ENCODE measurements at places on chromosomes 5 and 9.

DNA sequence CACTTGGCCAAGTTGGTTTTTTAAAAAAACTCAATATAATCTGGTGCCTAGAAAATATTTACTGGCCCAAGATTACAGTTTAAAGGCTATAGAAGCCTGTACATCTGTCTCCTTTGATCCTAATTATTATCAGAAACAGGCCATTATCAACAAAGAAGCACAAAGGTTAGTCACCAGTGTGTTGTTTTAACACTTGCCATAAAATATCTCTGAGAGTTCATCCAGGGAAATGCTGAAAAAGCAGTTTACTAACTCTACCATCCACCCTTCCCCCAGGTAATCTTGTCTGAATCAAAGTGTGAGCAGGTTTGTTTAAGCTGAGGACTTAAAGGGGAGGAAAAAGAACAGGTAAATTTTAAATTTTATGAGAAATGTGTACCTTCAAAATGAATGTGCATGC is 13.3 kb upstream of the TRPM6 start:
- no peak for DNase-seq

DNA sequence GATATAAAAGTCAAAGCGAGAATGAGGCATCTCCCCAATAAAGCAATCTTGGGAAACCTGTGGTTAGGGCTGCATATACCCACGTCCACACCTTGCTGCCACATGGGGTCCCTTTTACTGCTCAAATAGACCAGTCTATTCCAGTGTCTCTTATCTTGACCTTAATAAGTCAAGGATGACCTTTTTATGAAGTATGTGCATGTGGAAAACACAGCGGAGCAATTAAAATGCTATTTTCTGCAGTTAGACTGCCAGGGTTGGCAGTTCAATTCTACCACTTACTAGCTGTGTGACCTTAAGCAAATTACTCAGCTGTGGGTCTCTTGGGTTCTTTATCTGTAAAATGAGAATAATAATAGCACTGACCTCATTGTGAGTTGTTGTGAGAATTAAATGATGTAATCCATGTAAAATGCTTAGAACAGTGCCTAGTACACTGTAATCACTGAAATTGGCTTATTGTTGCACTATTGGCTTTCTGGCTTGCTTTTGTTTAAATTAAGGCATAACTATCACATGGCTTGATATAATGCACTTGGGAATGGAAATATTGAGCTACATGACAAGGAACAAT is 67.8 kb upstream of the HSPB3 start:
- DNase-seq = no peak

- DNase-seq = no peak
Observed at GRCh38 chr9:89160806-89161205, 17.8 kb downstream of the SHC3 start.

DNA sequence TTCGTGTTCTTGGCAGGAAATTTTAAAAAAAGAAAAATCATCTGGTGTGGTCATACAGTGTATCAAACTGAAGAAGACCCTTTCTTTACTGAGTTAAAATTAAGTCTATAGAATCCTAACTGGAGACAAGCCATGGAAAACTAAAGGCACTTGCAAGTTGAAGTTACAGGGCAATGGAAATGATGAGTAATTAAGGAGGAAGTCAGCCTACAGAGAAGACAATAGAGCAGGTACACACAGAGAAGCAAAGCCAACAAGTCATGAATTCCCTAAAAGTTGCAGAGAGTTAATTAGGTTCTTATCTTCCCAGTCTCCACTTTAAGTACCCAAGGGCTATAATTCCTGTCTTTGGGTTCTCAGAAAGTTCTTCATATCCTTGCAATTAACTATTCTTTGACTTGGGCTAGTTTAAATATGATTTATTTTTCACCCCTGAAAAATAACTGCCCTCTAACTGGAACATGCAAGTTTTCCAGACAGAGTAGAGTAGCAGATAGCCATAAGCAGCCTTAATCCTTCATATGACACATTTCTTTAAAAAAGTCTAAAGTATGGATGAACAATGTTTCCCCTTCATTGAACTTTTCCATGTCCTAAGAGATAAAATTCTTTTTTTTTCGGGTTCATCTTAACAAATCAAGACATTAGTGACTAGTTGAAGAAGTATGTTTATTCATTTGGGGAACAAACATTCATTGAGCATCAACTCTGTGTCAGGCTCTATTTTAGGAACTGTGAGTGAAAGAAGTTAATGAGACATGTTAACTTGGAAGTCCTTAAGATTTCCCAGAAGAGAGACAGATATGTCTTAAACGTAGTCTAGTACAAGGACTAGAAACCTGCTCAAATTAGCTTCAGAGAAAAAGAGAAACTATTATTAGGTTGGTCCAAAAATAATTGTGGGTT is 5.2 kb upstream of the ITGA2 start:
- DNase-seq = no peak

GRCh38 chr5:125695996-125696655 is 727.1 kb upstream of the GRAMD2B start:
- no peak for DNase-seq
